ENCODE measurements at places on chromosomes 13 and 19. TPM values are rescaled to one million over a fixed set of nuclear protein-coding genes. Genes with fewer than 3 reads are reported as not detected.

TSSK6 gene
- polyA plus RNA-seq, result 4.3 TPM

MCF2L gene
- 4.7 TPM for polyA plus RNA-seq

FAM83E gene
- polyA plus RNA-seq, result not detected

VAV1 gene
- polyA plus RNA-seq, result 23.1 TPM

FUT1 gene
- polyA plus RNA-seq, result not detected

FUZ gene
- 5.7 TPM for polyA plus RNA-seq

RGS9BP gene
- polyA plus RNA-seq, result not detected

PSPN gene
- polyA plus RNA-seq, result 0.45 TPM

GRCh38 chr19:18046059-18046718 lies 38.2 kb downstream of the ARRDC2 start:
- peak overlapping the region; percentile 99 for H3K27ac ChIP-seq
- no peaks in the 10 kb centered on the region for H3K36me3 ChIP-seq
- no peak overlapping the region for H3K4me3 ChIP-seq
- peaks cover 60% of the 10 kb centered on the region for H3K4me1 ChIP-seq

- no peak for DNase-seq
- no peaks in the 10 kb centered on the region for H3K4me1 ChIP-seq
- peak overlapping the region; percentile 10 for H3K27ac ChIP-seq
- no peaks in the 10 kb centered on the region for H3K27me3 ChIP-seq
- H3K36me3 ChIP-seq, result no peaks in the 10 kb centered on the region
- H3K4me3 ChIP-seq, result no peak overlapping the region
Measured at GRCh38 chr13:110107568-110108347, 199.2 kb downstream of the COL4A1 start.

GRCh38 chr19:12112701-12113100 lies 27.4 kb downstream of the ZNF20 start:
- no peak for DNase-seq
- no peak overlapping the region for H3K4me3 ChIP-seq
- H3K27me3 ChIP-seq, result no peaks in the 10 kb centered on the region
- peaks cover 7% of the 10 kb centered on the region for H3K36me3 ChIP-seq

DNA sequence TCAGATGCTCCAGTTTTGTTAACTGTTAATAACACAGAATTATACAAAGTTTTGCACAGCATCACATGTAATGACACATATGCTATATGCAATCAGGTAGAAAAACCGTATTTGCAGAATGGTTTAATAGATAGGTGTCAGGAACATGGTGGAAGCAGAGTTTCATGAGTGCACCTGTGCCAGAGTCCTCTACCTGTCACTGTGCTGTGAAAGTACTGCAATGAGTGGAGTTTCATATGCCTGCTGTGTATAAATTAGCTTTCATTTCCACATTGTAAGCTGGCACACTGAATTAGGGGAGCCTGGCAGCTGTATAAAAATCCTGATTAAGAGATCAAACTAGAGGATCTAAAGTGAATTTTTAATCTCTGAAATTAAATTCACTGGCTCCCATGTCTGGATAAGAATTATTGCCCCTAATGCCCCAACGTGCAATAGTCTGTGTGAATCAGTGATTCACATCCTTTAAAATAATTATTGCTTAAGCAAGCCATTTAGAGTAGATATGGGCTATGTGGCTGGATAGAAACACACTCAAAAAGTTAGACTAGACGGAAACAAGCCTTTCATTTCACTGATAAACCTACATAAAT lies 8.5 kb upstream of the EEF1AKMT1 start:
- no peak for DNase-seq
- no peak overlapping the region for H3K27ac ChIP-seq
- no peaks in the 10 kb centered on the region for H3K4me1 ChIP-seq
- no peak overlapping the region for H3K4me3 ChIP-seq

- no peak overlapping the region for H3K27ac ChIP-seq
- no peaks in the 10 kb centered on the region for H3K27me3 ChIP-seq
- no peak for DNase-seq
- no peaks in the 10 kb centered on the region for H3K4me1 ChIP-seq
Measured at GRCh38 chr19:23904406-23904805, 10.3 kb upstream of the ZNF726 start.

DNA sequence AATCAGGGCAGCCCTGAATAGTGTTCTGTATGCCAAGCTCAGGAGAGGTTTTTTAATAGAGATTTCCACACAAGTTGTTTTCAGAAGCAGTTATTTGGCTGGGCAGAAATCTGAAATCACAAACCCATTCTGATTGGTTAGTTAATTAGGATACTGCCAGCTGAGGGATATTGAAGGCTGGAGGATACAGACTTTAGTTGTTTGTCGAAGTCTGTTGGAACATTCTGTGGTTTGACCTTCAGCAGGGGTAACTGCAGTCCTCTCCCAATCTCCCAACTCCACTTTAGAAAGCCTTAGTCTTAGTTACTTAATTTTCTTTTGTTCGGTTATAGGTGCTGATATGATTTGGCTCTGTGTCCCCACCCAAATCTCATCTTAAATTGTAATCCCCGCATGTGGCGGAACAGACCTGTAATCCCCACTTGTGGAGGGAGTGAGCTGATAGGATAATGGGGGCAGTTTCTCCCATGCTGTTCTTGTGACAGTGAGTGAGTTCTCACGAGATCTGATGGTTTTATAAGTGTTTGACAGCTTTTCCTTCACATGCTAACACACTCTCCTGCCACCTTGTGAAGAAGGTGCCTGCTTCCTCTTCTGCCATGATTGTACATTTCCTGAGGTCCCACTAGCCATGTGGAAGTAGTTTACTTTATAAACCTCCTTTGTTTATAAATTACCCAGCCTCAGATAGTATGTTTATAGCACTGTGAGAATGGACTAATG lies 169.2 kb downstream of the GPC5 start:
- no peak for DNase-seq
- no peak overlapping the region for H3K4me3 ChIP-seq
- no peaks in the 10 kb centered on the region for H3K36me3 ChIP-seq
- no peaks in the 10 kb centered on the region for H3K27me3 ChIP-seq
- no peaks in the 10 kb centered on the region for H3K4me1 ChIP-seq

DNA sequence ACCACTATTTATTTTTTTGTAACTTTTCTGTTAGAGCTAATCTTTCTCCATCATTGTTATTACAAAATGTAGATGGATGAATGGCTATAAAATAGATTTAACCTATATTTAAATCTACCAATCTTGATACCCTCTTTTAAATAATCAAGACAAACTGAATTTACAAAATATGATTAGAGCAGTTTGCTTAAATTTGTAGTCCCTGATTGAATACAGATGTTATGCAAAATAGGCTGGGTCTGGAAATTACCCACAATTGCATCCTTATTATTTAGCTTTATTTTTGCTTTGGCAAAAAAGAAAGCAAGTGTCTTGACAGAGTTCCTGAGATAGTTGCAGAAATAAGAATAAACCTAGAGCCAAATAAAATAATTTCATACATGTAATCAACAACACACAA lies 352.8 kb downstream of the KLF12 start:
- no peak overlapping the region for H3K27ac ChIP-seq
- H3K27me3 ChIP-seq, result no peaks in the 10 kb centered on the region
- DNase-seq, result no peak
- H3K4me1 ChIP-seq, result peaks cover 17% of the 10 kb centered on the region
- peaks cover 16% of the 10 kb centered on the region for H3K36me3 ChIP-seq

DNA sequence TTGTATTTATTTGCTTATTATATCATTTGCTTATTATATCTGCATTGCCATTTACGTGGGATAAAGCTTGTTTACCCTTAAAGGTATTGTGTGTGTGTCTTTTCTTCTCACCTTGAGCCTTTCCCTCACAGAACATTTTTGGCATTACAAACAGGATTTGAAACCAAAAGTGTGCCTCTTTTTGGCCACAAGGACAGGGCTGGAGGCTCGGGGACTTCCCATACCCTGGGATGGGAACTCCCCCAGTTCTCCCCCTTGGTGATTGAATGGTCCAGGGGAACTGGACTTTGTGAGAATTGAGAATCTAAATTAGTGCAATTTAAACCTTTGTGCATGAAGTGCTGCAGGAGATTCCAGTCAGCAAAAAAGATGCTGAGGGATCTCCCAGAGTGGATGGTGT lies 2.4 kb upstream of the ZNF506 start:
- peaks cover 13% of the 10 kb centered on the region for H3K36me3 ChIP-seq
- H3K27me3 ChIP-seq, result no peaks in the 10 kb centered on the region
- peak overlapping the region; percentile 1 for H3K27ac ChIP-seq
- H3K4me3 ChIP-seq, result peak overlapping the region; percentile 12

DNA sequence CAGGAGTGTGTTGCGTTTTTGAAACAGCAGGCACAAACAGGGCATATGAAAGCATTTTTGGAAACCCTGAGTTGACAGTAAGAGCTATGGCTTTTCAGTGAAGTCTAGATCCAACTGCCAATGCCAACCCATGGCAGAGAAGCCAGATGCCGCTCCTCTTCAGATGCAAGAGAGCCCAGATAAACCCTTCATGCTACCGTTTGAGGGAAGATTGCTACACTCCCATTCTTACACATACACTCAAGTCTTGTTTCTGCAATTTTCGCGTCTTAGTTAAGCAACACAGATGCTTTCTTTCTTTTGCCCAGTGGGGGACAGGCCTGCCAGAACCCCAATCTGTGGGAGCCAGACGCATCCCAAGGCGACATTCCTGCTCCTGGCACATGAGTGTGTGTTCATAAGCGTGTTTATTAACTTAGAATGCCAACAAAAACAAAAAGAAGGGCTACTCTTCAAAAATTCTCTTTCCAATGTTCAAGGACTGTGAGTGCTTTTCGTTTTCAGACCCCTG lies 10.4 kb downstream of the BORCS8 start:
- DNase-seq, result no peak
- peaks cover 5% of the 10 kb centered on the region for H3K4me1 ChIP-seq
- H3K27ac ChIP-seq, result no peak overlapping the region

GRCh38 chr13:89726690-89727435 lies 1620.6 kb upstream of the MIR17HG start:
- H3K4me3 ChIP-seq, result no peak overlapping the region
- no peak overlapping the region for H3K27ac ChIP-seq
- H3K4me1 ChIP-seq, result no peaks in the 10 kb centered on the region
- no peak for DNase-seq
- no peaks in the 10 kb centered on the region for H3K36me3 ChIP-seq
- H3K27me3 ChIP-seq, result no peaks in the 10 kb centered on the region

- peak overlapping the region; percentile 41 for H3K27ac ChIP-seq
- no peak for DNase-seq
- H3K27me3 ChIP-seq, result no peaks in the 10 kb centered on the region
Measured at GRCh38 chr13:51562011-51562671, 22.1 kb upstream of the WDFY2 start.

- peaks cover 58% of the 10 kb centered on the region for H3K4me1 ChIP-seq
- peak within 1 kb of the TSS; percentile 98 for H3K4me3 ChIP-seq
- H3K36me3 ChIP-seq, result no peaks in the 10 kb centered on the region
- DNase-seq, result peak; percentile 94
Measured at GRCh38 chr13:46181840-46182490, at the start of gene LCP1. LCP1 (minus strand) TSS chr13:46182177; CDS start chr13:46159662, 22,515 bp downstream.

DNA sequence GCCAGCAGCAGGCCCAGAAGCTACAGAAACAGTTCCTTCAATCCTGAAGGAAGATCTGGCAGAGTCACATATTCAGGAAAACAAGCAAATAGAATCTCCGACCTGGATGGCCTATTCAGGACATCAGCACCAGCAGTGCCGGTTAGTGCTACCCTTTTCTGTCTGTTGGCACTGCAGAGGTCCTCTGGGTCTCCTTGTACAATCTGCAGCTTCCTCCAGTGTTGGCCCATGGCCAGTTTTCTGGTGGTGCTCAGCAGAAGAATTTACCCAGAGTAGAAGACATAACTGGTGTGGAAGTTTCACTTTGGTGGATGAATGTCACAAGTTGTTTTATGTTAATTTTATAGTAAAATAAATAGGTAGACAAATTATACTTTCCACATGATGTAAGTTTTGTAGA lies 498.1 kb downstream of the COG6 start:
- no peaks in the 10 kb centered on the region for H3K27me3 ChIP-seq
- H3K36me3 ChIP-seq, result no peaks in the 10 kb centered on the region
- H3K4me3 ChIP-seq, result no peak overlapping the region
- no peak overlapping the region for H3K27ac ChIP-seq
